ENCODE measurements at places on chromosomes 2 and 18.

- DNase-seq = no peak
These were observed 304.1 kb upstream of the ERBB4 start for GRCh38 chr2:212842544-212843185.

DNA sequence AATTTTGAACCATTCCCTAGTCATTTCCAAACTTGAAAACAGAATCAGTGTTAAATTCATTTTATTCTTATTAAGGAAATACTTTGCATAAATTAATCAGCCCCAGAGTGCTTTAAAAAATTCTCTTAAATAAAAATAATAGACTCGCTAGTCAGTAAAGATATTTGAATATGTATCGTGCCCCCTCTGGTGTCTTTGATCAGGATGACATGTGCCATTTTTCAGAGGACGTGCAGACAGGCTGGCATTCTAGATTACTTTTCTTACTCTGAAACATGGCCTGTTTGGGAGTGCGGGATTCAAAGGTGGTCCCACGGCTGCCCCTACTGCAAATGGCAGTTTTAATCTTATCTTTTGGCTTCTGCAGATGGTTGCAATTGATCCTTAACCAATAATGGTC lies 5.5 kb upstream of the MROH2A start:
- no peak for DNase-seq

DNA sequence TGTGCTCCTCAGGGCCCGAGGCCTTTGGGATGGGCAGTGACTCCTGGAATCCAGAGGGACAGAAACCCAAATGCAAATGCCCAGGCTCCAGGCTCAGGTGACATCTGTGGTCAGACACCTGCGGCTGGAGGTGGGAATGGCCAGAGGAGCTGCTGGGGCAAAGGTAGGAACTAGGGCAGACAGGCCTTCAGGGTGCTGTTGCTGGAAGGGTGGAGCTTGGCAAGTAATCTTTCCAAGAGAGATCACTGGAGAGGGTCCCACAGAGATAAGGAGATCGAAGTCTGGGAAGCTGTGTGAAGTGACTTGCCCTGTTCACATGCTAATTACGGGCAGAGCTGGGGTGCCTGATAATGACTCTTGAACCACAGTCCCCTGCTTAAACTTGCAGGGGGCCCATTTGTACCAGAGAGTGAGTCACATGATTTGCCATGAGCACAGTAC lies 82.4 kb downstream of the ACAA2 start:
- DNase-seq = no peak

DNA sequence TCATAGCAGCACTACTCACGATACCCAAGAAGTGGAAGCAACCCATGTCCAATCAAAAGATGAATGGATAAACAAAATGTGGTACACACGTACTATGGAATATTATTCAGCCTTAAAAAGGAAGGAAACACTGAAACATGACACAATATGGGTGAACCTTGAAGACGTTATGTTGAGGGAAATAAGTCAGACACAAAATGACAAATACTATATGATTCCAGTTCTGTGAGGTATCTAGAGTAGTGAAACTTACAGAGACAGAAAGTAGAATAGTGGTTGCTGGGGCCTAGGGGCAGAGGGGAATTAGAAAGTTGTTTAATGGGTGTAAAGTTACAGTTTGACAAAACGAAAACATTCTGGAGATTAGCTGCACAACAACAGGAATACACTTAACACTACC lies 24.7 kb downstream of the TLK1 start:
- DNase-seq = no peak

GRCh38 chr2:163592954-163593622 lies 142.7 kb downstream of the FIGN start:
- DNase-seq = no peak

GRCh38 chr18:58955001-58955400 lies 90.3 kb downstream of the ZNF532 start:
- no peak for DNase-seq

GRCh38 chr2:12762976-12763375 lies 46.2 kb downstream of the TRIB2 start:
- DNase-seq = no peak

DNA sequence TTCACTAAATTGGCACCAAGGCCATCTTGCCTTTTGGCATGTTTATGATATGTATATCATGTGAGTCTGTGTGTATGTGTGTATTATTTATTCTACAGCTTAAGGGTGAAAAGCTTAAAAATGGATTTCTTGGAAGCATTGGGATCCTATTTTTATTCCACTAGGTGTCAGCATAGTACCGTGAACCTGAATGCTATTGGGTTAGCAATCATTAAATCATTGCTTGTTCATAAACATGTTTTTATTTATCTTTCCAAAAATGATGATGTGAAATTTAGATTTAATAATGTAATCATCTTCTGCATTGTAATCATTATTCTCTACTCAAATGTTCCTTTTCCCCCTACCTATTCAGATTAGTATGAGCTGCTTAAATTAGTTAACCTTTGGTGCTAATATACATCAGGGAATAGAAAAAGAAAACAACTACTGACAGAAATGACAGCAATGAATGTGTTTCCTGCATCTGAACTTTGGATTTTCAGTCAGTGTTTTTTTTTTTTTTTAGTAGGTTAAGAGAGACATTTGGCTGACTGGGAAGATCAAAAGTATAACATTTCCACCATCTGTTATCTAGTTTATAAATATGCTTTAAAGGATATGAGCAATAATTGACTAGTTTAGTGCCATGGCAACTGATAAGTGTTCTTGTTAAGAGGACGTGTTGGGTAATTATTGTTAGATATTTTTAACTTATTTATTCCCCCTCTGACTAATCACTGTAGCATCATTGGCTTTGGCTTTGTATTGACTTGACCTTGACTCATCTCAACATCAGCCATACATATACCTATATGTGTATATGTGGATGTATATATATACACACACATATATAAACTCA lies 14.1 kb upstream of the ZSWIM2 start:
- no peak for DNase-seq

- no peak for DNase-seq
These were observed 189.9 kb upstream of the SH3BP4 start for GRCh38 chr2:234761910-234762309.

- DNase-seq = no peak
These were observed 65.8 kb downstream of the MEMO1 start for GRCh38 chr2:31944828-31945571.

DNA sequence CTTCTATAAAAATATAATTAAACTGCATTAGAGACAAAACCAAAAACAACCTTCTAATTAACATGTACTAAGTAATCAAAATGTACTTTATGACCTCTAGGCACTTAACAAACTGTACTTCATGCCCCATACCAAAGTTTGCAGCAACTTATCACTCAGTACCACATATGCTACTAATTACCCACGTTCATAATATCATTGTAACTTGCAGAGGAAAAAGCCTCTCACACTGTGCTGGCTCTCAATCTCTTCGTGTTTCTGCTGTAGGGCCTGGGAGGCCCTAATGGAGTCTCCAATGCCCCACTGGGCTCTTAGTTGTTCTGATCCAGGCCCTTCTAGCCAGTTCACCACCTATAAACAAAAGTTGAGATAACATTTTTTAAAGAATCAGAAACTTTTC lies 82.1 kb upstream of the CCDC141 start:
- DNase-seq = no peak

DNA sequence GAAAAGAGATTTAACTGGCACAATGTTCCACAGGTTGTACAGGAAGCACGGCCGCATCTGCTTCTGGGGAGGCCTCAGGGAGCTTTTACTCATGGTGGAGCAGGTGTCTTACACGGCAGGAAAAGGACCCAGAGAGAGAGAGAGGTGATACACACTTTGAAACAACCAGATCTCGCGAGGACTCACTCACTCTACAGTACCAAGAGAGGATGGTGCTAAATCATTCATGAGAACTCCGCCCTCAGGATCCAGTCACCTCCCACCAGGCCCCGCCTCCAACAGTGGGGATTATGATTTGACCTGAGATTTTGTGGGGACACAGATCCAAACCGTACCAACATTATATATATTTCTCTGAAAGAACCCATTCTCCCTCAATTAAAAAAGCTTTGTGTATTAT lies 79.7 kb upstream of the DOCK10 start:
- DNase-seq = no peak

- no peak for DNase-seq
These were observed 108.9 kb downstream of the INHBB start for GRCh38 chr2:120454654-120455385.

DNA sequence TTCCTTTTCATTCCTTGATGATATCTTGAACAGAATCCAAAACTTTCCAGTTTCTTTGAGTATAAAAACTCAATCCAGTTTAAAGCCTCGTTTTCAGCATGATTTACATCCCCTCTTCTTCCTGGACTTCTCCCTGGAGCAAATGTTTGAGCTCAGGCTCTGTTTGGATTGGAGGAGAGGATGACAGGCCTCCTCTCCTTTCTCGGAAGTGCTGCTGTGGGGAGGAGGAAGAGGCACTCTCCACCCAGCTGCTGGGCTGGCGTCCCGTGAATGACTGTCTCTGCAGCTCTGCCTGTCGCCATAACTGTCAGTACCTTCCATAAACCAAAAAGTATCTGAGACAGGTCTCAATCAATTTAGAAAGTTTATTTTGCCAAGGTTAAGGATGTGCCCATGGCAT lies 238.2 kb upstream of the AGAP1 start:
- no peak for DNase-seq

GRCh38 chr2:207238831-207239701 lies 73.3 kb upstream of the KLF7 start:
- no peak for DNase-seq

GRCh38 chr18:34224423-34225217 lies at the start of gene NOL4:
Gene NOL4 (minus strand): TSS chr18:34224913. CDS start chr18:34223253, 1,660 bp downstream.
- peak; percentile 95 for DNase-seq

- DNase-seq = no peak
These were observed 28.0 kb upstream of the MGAT5 start for GRCh38 chr2:134225841-134226240.

- DNase-seq = no peak
These were observed 84.9 kb upstream of the HPCAL1 start for GRCh38 chr2:10217489-10218435.

GRCh38 chr2:70141212-70141901 lies 49.5 kb downstream of the C2orf42 start:
- DNase-seq = no peak

DNA sequence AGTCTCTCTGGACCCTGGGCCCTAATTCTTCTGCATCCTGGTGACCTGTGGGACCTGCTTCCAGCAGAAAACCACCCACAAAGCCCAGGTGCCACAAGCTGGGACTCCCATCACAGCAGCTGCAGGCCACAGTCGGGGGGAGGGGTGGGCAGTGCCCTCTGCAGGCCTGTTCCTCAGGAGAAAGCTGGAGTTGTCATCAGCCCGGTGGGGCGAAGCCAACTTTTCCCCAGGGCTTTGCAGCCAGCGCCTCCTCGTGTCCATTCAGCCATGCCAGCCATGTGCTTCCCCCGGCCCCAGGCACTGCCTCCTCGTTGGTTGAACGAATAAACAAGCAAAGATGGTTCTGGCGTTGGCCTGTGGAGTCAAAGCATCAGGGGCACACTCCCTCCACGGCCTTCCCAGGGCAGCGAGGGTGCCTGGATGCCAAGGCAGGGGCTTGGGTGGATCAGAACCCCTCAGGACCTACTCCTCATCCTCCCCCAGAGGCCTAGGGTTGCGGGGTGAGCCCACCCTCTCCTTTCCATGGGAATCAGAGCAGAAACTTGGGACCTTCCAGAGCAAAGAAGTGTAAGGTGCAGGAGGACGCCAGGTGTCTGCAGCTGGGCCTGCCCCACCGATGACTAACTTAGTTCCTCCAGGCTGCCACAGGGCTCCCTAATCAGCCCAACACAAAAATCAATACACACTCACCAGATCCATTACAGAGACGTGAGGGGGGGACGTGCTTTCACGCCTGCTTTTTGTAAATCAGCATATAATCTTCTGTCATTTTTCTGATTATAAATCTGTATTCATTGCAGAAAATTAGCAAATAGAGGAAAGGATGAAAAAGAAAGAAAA lies 75.7 kb upstream of the RAB6C start:
- DNase-seq = no peak

GRCh38 chr2:180722551-180723239 lies 257.7 kb upstream of the UBE2E3 start:
- DNase-seq = no peak

GRCh38 chr2:42116195-42117181 lies 52.7 kb upstream of the EML4 start:
- DNase-seq = no peak

DNA sequence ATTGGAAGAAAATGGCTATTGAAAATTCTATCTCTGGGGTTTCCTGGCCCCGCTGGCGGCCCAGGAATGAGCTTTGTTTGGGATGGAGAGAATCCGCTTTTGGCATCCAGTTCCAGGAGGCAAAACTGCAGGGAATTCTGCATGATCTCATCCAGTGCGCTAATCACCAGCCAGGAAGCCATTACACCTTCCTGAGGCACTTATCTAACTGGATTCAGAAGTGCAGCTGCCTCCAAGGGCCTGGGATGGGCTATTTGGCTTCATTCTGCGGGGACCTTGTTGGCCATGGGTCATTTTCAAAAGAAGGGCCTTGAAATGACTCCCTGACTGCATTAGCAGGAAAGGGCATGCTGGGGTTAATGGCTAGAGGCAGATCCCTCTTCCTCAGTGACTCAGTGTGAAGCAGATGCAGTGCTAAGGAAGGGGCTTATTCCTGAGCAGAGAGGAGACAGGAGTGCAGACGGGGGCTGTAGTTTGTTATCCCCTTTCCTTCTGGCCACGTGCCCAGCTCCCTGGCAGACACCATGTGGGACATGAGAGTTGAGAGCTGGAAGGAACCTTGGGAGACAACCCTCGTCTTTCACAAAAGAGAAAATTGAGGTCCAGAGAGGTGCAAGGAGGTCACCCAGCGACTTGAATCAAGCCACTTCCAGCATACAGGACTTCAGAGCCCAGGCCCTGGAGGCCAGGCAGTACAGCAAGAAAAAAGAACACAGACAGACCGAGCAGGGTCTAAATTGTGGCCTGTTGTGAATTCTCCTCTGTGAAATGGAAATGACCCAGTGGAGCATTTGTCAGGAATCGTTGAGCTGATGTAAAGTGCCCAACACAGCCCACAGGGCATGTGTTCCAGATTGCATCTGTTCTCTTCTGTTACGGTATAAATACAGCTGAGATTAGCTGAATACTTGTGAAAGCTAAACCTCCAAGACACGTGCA lies 161.8 kb downstream of the PRKCE start:
- no peak for DNase-seq

DNA sequence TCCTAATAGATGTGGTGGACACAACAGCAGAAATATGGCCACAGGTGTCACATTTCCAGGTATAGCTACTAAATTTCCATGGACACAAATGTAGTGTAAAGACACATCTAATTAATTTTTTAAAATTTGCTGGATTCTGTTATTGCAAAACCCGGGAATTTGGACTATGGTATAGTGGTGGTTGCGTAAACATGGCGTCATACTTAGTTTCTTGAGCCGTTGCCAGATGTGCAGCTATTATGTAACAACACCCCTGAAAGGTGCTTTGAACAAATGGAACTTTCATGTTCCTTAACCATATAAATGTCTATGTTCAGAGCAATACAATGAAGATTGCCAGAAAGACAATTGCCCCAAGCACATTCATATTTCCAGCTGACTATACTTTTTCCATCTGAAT lies 85.9 kb downstream of the HRH4 start:
- DNase-seq = no peak

GRCh38 chr2:171389325-171389724 lies 44.5 kb downstream of the METTL8 start:
- no peak for DNase-seq

GRCh38 chr2:16263241-16263890 lies 323.0 kb downstream of the MYCN start:
- no peak for DNase-seq

GRCh38 chr2:221468317-221468716 lies 103.8 kb downstream of the EPHA4 start:
- DNase-seq = no peak
